ENCODE measurements at places on chromosomes 12 and 14.

GRCh38 chr14:67536087-67536486, 3.0 kb downstream of the PLEKHH1 start:
- DNase-seq = no peak

- DNase-seq = no peak
Measured at GRCh38 chr12:130391186-130391585, 53.5 kb downstream of the PIWIL1 start.

GRCh38 chr12:111033281-111034082, 113.1 kb upstream of the MYL2 start:
- no peak for DNase-seq

DNA sequence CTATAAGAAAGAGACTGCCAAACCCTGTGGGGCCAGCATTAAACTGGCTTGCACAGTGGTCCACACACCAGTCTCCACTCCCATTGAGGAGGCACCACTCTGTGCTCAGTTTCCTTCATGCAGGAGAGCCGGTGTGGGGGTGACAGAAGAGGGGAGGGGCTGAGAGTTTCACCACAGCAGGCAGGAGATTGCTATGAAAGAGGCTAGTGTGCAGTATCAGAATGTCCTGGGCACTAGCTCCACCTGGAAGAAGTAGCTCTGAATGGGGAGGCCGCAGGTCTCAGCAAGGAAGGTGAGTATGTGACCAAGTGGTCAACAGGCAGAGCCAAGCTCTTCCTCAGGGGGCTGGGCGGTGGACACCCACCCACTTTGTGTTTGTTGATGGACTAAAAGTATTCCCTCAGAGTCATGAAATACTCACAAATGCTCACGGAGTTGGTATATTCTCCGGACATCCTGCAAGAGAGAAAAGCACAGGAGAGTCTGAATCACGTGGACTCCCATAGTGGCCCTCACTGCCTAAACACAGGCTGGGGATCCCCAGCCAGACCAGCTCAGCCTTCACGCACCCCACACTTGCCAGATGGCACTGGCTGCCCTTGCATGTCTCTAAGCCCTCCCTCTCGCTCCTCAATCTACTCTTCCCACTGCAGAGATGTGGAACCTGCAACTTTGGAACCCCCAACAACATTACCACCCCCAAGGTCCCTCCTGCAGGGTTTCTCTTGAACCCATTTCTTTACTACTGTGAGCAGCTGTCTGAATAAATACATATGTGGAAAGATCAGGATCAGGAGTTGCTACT, 7.8 kb upstream of the KRT72 start:
- DNase-seq = no peak

GRCh38 chr12:133251732-133252131, 16.1 kb upstream of the ANHX start:
- no peak for DNase-seq

- no peak for DNase-seq
Measured at GRCh38 chr14:24260026-24260779, 2.8 kb downstream of the TGM1 start.

DNA sequence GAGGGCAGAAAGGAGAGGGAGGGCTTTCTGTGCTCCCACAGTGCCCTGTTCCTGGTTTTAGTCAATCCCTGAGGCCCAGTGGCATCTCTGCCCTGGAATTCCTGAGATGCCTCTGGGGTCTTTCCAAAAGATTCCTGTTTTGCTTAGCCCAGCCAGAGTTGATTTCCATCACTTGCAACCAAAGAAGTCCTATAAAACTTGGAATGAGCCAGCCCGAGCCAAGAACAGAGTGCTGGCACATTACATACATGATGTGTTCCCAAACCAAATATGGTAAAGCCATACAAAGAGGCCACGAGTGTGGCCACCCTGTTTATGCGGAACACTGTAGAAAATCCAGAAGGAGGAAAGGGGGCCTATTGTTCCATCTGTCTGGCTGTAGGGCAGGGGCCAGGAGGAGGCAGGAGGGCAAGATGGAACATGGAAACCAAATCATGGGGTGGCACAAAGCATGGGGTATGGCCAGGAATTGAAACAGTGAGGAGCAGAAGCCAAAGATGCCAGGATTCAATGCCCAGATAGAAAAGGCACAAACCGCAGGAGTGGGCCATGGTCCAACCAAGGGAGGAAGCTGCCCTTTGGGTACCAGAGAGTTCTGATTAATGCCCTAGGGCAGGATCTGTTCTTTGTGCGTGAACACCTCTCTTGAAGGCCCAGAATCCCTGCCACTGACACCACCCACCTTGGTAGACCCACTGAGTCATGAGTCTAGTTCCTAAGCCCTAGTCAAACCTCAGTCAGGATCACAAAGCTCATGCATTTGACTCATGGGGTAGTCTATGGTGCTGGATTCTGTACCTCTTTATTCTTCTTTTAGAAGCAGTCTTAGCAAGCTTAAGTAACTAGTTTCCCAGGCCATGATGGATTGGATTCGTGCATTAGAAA, 75.2 kb downstream of the LRRC74A start:
- no peak for DNase-seq

GRCh38 chr12:112294793-112295192, 87.4 kb downstream of the HECTD4 start:
- DNase-seq = no peak

DNA sequence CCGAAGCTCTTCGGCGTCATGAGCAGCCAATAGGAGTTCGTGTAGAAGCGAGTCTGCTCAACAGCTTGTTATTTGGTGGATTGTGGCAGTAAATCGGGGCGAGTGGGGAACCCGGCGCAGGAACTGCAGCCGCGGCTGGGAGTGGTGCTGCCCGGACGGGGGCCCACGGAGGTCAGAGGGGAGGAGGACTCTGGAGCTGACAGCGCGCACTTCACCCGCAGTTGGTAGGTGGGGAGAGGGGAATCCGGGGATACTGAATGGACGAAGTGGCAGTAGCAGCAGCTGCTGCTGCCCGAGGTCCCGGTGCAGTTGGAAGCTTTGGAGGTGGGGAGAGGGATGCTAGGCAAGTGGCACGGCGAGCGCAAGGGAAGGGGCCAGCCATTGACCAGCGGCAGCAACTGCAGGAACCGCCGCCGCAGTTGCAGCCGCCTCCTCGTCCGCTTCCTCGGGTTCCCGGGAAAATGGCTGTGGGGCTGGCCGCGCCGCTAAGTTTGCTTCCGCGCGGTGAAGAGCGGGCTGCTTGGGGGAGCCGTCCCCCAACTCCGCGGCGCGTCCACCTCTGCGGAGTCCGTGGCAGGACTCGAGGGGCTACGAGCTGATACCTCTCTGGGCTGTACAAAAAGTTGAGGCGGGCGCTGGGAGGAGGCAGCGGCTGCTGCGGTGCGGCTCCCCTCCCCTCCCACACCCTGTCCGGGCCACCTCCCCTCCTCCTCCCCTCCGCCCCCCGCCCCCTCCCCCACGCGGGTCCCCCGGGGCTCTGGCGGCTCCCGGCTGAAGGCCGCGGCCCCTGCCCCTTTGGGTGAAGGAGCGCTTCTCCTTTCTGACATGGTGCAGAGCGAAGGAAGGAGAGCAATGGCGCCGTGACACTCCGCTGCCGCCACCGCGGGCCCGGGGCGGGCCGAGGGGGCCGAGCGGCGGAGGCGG, at the start of gene ARID4A:
Gene ARID4A (plus strand): TSS at position 79 of the 924 bp plus-strand sequence. CDS start 1,300 bp downstream, outside the sequence.
- peak; percentile 61 for DNase-seq

DNA sequence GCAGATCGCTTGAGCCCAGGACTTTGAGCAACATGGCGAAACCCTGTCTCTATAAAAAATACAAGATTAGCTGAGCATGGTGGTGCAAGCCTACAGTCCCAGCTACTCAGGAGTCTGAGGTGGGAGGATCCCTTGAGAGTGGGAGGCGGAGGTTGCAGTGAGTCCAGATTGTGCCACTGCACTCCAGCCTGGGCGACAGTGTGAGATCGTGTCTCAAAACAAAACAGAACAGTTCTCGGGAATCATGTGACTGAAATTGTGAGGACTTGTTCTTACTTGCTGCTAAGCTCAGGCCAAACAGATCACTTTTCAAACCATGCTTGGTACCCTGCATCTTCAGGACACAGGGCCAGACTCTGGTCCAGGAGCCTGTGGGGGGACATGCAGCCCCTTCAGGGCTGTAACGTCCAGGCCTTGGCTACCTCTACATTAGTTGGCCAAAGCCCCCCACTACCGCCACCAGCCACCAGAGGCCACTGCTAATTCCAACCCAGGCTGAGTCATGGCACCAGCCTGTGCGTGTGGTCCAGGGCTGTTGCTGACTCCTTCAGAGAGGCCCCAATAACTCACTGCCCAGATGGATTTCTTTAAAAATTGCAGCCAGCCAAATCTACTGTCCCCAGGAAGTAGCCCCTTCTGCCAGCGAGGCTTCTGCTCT, 33.4 kb upstream of the SYNDIG1L start:
- DNase-seq = no peak

- no peak for DNase-seq
Measured at GRCh38 chr14:43729143-43729542, 777.9 kb downstream of the FSCB start.

- no peak for DNase-seq
Measured at GRCh38 chr12:62621101-62621638, 154.5 kb downstream of the MON2 start.

All from stimulated activated CD4-positive, alpha-beta T cell treated with anti-CD3 and anti-CD28 coated beads, Interleukin-4, amount 100 ng/mL, for 4 hours (primary cell).